ENCODE measurements at places on chromosomes 1 and 21.

DNA sequence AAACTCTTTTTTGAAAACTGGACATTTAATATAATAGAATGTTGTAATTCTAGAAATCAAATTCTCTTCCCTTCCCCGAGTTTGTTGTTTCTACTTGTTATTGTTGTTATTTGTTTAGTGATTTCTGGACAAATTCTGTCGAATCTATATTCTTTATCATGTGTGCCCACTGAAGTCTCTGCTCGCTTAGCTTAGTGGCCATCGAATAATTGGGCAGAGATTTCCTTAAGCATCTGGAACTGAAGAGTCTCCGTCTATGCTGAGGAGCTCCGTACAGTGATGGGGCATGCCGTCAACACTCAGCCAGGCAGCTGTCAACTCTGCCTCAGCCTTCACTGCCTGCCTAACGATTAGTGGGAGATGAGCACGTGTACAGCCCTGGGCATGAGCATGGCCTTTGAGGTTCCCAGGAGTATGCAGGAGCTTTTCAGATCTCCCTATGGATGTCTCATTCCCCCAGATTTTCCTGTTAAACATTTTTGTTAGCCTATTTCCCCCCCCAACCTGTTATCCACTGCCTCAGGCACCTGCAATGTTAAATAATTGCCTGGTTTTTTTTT, 66.8 kb downstream of the SLX9 start:
- no peak for DNase-seq

- no peak for DNase-seq
These were observed 22.2 kb upstream of the ARHGEF16 start for GRCh38 chr1:3432306-3432705.

GRCh38 chr1:239817801-239818200, 273.9 kb upstream of the FMN2 start:
- no peak for DNase-seq

- DNase-seq: no peak
These were observed 176.5 kb downstream of the PBX1 start for GRCh38 chr1:164735315-164736052.

DNA sequence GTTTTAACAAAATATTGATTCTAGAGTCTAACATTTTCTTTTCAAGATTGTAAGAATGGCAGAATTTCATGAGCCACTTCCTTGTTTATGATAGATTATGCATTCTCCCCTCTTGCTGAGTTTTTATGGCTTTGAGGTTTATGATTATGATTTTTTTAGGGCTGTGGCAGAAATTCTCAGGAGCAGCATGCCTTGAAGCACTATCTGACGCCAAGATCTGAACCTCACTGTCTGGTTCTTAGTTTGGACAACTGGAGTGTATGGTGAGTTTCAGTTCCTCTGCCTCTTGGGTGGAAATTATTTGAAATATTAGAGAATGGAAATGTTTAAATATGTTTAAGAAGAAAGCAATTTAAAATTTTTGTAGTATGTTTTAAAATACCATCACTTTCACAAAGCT, 10.2 kb downstream of the USP16 start:
- no peak for DNase-seq

GRCh38 chr1:31944205-31945089, 6.3 kb upstream of the PTP4A2 start:
- peak; percentile 88 for DNase-seq

GRCh38 chr21:35010447-35010846, 38.7 kb downstream of the RUNX1 start:
- no peak for DNase-seq

DNA sequence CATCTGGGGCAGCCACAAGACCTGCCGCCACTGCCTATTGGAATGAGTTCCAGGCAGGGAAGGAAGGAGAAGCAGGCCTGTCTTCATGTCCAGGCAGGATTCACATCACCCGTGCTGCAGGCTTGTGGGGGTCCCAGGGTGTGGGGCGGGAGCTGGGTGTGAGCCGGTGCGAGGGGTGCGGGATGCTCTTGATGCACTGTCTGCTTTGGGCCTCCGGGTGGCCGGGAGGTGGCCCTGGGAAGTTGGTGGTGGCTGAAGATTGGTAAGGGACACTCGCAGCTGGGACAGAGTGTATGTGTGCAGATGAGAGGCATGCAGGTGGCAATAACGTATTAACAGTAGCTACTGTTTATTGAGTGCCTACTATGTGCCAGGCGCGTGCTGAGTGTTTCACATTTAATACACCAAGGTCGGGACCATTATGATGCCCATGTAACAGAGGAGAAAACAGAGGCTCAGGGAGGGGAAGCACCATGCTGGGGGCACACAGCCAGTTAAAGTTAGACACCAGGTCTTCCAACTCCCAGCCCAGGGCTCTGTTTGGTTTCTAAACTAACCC, 3.3 kb downstream of the CROCC start:
- no peak for DNase-seq

DNA sequence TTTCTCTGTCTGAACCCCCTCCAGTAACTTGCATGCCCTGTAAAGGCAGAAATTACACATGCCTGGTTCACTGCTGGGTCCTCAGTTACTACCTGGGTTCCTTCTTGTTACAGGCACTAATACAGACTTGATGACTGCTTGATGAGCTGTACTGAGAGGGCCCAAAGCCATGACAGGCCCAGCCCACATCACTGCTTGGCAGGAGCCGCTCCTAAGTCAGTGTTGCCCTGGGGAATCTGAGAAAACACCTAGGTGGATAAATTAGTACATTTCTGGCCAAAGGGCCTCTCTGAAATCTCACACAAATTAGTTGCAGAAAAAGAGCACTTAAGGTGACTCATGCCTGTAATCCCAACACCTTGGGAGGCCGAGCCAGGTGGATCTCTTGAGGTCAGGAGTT, 37.8 kb upstream of the IRF2BP2 start:
- DNase-seq: no peak

- DNase-seq: no peak
These were observed 192.3 kb downstream of the AMY1C start for GRCh38 chr1:103942029-103942428.

GRCh38 chr1:163085904-163086268, 16.7 kb downstream of the RGS4 start:
- DNase-seq: no peak

- no peak for DNase-seq
These were observed 18.1 kb downstream of the KIAA0040 start for GRCh38 chr1:175174309-175175102.

DNA sequence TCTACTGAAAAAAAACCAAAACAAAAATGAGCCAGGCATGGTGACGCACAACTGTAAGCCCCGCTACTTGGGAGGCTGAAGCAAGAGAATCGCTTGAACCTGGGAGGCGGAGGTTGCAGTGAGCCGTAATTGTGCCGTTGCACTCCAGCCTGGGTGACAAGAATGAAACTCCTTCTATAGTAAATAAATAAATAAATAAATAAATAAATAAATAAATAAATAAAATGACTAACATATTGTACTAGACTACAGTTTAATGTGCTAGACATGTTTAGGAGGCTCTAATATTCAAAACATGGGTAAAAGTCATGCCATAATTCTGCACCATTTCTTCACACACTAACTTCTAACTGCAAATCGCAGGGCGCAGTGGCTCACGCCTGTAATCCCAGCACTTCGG, 33.3 kb upstream of the ERO1B start:
- no peak for DNase-seq

GRCh38 chr1:221366495-221367110, 375.3 kb downstream of the DUSP10 start:
- DNase-seq: no peak

- no peak for DNase-seq
These were observed 122.2 kb downstream of the POU2F1 start for GRCh38 chr1:167342846-167343245.

DNA sequence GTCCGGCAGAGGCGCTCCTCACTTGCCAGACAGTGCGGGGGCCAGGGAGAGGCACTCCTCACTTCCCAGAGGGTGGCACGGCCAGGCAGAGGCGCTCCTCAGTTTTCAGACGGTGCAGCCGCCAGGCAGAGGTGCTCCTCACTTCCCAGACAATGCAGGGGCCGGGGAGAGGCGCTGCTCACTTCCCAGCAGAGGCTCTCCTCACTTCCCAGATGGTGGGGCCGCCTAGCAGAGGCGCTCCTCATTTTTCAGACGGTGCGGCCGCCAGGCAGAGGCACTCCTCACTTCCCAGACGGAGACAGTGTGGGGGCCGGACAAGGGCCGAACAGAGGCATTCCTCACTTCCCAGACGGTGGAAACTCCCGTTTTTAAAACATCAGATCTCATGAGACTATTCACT, 238.4 kb upstream of the CACYBP start:
- no peak for DNase-seq

DNA sequence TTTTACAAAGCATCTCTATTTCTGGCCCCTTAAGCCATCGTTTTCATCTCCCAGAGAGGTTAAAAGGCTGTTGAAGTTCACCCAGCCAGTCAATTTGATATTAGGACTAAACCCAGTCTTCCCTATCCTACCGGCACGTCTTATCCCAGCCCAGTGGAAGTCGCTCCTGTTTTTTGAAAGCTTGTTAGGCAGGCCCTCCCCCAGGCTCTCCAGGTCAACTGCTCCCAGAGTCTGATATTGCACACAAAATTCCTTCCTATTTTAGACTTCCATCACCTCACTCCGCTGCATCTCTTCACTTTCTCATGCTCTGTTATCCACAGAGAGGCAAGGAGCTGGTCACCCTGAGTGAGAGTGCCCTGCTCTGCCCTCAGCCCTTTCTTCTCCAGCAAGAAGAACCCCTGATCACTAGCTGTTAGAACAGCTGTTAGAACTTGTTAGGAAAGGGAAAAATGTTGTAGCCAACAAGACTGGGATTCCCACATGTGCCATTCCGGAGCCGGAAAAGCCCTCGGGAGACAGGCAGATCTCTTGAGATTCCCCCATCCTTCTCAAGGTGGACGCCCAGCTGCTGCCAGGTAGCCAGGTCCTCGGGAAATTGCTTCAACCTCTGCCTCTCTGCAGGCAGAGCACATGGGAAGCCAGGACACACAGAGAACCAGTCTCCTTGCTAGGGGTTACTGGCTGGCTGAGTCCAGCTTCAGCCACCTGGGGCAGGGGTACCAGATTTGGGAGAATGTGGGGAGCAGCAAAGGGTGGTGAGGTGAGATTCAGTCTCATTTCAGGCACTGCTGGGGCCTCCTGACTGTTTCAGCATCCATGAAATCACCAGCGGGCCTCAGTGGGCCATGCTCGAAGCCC, 25.7 kb downstream of the PLXNA2 start:
- no peak for DNase-seq

Data from nephron progenitor cell (in vitro differentiated cells).